ENCODE measurements at places on chromosomes 1 and 21. TPM values are rescaled to one million over a fixed set of nuclear protein-coding genes. Genes with fewer than 3 reads are reported as not detected.

GRCh38 chr1:53545663-53546408 lies 86.6 kb downstream of the DMRTB1 start:
- H3K4me3 ChIP-seq = no peak overlapping the region
- no peaks in the 10 kb centered on the region for H3K27me3 ChIP-seq
- no peak overlapping the region for H3K27ac ChIP-seq
- no peaks in the 10 kb centered on the region for H3K4me1 ChIP-seq

DNA sequence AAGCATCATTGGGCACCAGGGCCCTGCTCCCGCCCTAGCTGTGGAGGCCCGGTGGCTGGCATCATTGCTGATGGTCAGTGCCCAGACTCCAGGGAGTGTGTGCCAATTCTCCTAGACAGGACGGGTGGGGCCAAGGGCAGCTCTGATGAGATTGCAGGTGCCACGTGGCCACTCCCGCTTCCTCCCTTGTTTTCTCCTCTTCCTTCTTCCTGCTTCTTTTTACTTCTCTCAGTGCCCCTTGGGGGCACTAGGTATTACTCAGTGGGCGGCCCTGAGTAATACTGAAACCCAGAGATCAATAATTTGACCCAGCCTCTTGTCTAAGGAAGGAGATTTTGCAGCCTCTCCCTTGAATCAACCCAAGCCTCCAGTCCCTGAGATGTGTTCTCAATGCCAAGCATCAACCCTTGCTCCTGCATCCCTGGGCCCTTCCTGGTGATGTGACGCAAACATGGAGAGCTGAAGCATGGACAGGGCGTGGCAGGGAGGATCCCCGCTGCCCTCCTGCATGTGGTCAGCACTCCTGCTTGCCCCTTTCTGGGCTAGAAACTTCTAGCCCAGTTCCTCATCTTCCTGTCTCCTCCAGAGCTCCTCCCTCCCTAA lies 32.4 kb downstream of the CDK18 start:
- H3K36me3 ChIP-seq = no peaks in the 10 kb centered on the region
- H3K4me1 ChIP-seq = no peaks in the 10 kb centered on the region
- H3K27ac ChIP-seq = no peak overlapping the region
- DNase-seq = no peak
- peaks cover 18% of the 10 kb centered on the region for H3K27me3 ChIP-seq

DNA sequence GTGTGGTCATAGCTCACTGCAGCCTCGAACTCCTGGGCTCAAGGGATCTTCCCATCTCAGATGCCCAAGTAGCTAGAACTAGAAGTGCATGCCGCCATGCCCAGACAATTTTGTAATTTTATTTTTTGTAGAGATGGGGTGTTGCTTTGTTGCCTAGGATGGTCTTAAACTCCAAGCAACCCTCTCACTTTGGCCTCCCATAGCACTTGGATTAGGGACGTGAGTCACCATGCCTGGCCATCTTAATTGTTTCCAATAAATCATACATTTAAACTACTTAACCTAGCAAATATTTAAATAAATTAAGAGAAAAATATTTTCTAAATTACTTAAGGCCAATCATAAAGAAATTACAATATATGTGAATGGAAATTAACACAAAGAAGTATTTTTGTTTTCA lies 35.1 kb upstream of the ADGRL4 start:
- no peak for DNase-seq
- H3K4me1 ChIP-seq = no peaks in the 10 kb centered on the region
- no peaks in the 10 kb centered on the region for H3K27me3 ChIP-seq
- H3K4me3 ChIP-seq = no peak overlapping the region

- no peaks in the 10 kb centered on the region for H3K36me3 ChIP-seq
- H3K4me1 ChIP-seq = no peaks in the 10 kb centered on the region
- H3K4me3 ChIP-seq = no peak overlapping the region
- H3K27me3 ChIP-seq = no peaks in the 10 kb centered on the region
- H3K27ac ChIP-seq = no peak overlapping the region
Measured at GRCh38 chr1:1536019-1536937, 4.1 kb downstream of the TMEM240 start.

DNA sequence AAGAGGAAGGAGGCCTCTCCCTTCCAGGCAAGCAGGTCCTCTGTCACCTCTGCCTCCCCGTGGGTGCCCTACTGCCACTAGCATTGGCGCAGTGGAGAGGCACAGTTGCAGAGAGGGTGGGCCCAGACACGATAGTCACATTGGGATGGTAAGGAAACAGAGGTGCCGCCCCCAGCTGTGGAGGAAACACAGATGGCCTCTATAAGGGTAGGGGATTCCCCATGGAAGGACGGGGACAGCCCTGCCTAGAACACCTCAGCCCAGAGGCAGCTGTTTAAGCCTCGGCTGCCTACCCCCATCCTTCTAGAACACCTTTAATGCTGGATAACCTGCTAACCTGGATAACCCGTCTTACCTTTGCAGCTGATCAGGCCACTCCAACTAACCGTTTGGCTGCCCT lies 65.7 kb upstream of the CNTN2 start:
- H3K4me1 ChIP-seq = no peaks in the 10 kb centered on the region
- no peaks in the 10 kb centered on the region for H3K36me3 ChIP-seq
- no peak overlapping the region for H3K4me3 ChIP-seq
- DNase-seq = no peak
- H3K27ac ChIP-seq = no peak overlapping the region
- H3K27me3 ChIP-seq = no peaks in the 10 kb centered on the region

DNA sequence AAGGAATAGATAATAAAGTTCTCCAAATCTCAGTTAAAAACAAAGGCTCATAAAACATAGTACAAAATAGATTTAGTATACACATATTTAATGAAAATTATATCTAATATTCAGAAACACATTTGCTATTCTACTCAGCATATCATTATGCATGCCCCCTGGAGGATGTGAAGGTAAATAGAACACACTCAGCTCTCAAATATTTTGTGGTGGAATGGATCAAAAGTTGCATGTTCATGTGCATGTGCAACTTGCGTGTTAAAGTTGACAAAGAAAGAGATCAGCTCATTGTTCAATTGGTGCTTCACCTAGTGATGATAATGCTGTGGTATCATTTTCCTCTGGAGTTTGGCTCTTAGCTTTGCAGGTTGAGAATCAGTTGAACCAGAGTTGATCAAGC lies 4.9 kb upstream of the ZNF644 start:
- no peaks in the 10 kb centered on the region for H3K27me3 ChIP-seq
- no peak overlapping the region for H3K4me3 ChIP-seq
- H3K4me1 ChIP-seq = peaks cover 7% of the 10 kb centered on the region
- H3K27ac ChIP-seq = no peak overlapping the region
- no peak for DNase-seq

GRCh38 chr1:109762821-109763645 lies 690 bp downstream of the EPS8L3 start:
- DNase-seq = no peak
- no peak overlapping the region for H3K27ac ChIP-seq
- H3K4me1 ChIP-seq = no peaks in the 10 kb centered on the region
- H3K4me3 ChIP-seq = no peak overlapping the region

DNA sequence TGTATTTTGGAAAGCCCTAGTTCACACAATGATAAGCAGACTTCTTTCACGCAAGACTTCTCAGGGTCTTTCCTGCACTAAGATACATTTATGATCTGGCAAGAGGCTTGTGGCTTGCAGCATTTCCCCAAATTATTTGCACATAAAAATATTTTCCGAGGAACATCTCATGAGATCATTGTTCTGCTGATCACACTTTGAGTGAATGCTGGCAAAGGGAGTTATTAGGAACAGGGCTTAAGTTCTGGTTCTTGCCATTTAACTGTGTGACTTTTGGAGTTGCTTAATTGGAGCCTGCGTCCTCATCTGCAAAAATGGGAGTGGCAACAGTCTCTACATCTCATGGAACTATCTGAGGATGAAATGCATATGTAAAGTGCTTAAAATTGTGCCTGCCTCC lies 50.2 kb downstream of the GADD45A start:
- no peak overlapping the region for H3K4me3 ChIP-seq
- H3K4me1 ChIP-seq = peaks cover 20% of the 10 kb centered on the region
- no peak overlapping the region for H3K27ac ChIP-seq
- H3K27me3 ChIP-seq = no peaks in the 10 kb centered on the region
- H3K36me3 ChIP-seq = no peaks in the 10 kb centered on the region

- no peak for DNase-seq
- H3K27ac ChIP-seq = no peak overlapping the region
- H3K4me1 ChIP-seq = no peaks in the 10 kb centered on the region
- no peak overlapping the region for H3K4me3 ChIP-seq
- no peaks in the 10 kb centered on the region for H3K27me3 ChIP-seq
Measured at GRCh38 chr1:225155555-225155954, 226.1 kb downstream of the DNAH14 start.

DNA sequence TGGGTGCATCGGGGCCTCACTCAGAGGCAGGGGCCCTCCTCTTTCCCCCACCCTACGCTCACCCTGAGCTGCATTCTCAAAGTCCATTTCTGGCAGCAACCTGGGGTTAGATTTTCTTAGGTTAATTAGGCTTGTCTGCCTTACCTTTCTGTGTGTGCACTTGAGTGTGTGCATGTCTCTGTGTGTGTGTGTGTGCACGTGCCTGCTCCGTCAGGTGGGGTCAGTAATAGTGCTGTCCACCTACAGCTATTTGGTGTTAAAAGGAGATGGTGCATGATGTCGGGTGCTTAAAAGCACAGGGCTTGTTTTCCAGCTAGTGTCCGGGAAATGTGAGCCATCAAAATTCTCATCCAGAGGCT lies 257.9 kb downstream of the CAMTA1 start:
- H3K4me3 ChIP-seq = no peak overlapping the region
- no peak for DNase-seq
- H3K36me3 ChIP-seq = no peaks in the 10 kb centered on the region
- H3K27ac ChIP-seq = 0 out of 2 replicates have a peak overlapping the region, but pooled peaks have one; percentile 69
- no peaks in the 10 kb centered on the region for H3K27me3 ChIP-seq
- peaks cover 17% of the 10 kb centered on the region for H3K4me1 ChIP-seq

GRCh38 chr1:38045401-38046332 lies 926 bp downstream of the POU3F1 start:
- peaks cover 12% of the 10 kb centered on the region for H3K4me1 ChIP-seq
- H3K27me3 ChIP-seq = peaks cover 67% of the 10 kb centered on the region
- no peak overlapping the region for H3K27ac ChIP-seq
- no peaks in the 10 kb centered on the region for H3K36me3 ChIP-seq

DNA sequence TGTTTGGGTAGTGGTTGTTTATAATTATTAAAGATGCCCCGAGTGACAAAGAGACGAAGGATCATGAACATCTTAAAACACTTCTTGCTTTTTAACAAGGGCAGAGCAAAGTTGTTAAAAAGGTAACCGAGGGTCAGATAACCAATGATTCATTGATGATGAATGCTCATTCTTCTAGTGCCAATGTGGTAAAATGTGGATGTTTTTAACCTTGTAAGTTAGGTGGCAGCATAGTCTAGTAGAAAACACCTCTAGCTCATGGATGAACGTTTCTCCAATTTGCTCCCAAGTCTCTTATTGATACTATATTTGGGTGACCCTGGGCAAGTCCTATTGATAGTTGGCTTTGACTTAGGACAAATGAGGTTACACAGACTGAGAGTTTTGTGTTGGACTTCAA lies 167.9 kb downstream of the KIF26B start:
- no peaks in the 10 kb centered on the region for H3K27me3 ChIP-seq
- H3K27ac ChIP-seq = no peak overlapping the region
- no peaks in the 10 kb centered on the region for H3K4me1 ChIP-seq
- H3K4me3 ChIP-seq = no peak overlapping the region
- no peaks in the 10 kb centered on the region for H3K36me3 ChIP-seq

- no peaks in the 10 kb centered on the region for H3K36me3 ChIP-seq
- H3K27ac ChIP-seq = no peak overlapping the region
- no peak for DNase-seq
- H3K27me3 ChIP-seq = no peaks in the 10 kb centered on the region
Measured at GRCh38 chr1:71583756-71584155, 502.9 kb upstream of the ZRANB2 start.

DNA sequence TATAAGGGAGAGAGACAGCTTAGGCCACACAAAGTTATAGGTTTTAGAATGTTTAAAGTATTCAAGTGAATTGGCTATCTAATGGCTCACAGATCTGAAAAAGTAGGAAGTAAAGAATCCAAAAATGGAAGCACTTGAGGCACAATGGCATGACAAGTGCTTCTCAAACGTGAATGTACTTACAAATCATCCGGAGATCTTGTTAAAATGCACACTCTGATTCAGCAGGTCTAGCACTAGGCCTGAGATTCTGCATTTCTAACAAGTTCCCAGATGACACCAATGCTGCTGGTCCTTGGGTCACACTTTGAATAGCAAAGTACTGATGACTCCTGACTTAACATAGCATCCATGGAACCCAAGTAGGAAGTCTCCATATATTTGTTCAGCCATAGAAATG lies 20.9 kb upstream of the AGL start:
- H3K36me3 ChIP-seq = peaks cover 3% of the 10 kb centered on the region
- no peak overlapping the region for H3K4me3 ChIP-seq
- H3K27me3 ChIP-seq = no peaks in the 10 kb centered on the region
- no peak overlapping the region for H3K27ac ChIP-seq
- no peak for DNase-seq

- H3K36me3 ChIP-seq = no peaks in the 10 kb centered on the region
- no peaks in the 10 kb centered on the region for H3K4me1 ChIP-seq
- H3K27me3 ChIP-seq = no peaks in the 10 kb centered on the region
- H3K4me3 ChIP-seq = no peak overlapping the region
- DNase-seq = no peak
Measured at GRCh38 chr1:222168621-222169020, 379.3 kb downstream of the HHIPL2 start.

GRCh38 chr1:204350857-204351573 lies 8.7 kb downstream of the PLEKHA6 start:
- no peaks in the 10 kb centered on the region for H3K36me3 ChIP-seq
- H3K4me3 ChIP-seq = peak overlapping the region; percentile 44
- peak overlapping the region; percentile 74 for H3K27ac ChIP-seq

DNA sequence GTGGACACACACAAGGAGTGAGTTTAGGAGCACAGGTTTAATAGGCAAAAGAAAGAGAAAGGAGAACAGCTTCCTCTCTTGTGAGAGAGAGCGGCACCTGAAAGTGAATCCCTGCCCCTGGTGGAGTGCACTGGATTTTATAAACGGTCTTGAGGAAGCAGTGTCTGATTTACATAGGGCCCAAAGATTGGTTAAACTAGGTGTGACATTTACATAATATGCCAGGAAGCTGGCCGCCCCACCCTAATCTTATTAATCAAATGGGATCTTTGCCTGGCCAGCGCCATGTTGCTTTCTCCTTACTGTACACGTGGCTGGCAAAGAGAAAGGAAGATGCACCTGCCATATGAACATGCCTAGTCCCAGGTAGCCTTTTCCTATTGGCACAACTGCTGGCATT lies 38.7 kb downstream of the CFH start:
- no peak overlapping the region for H3K27ac ChIP-seq
- H3K4me3 ChIP-seq = no peak overlapping the region
- no peaks in the 10 kb centered on the region for H3K4me1 ChIP-seq
- no peaks in the 10 kb centered on the region for H3K36me3 ChIP-seq
- H3K27me3 ChIP-seq = no peaks in the 10 kb centered on the region

GRCh38 chr1:31072304-31072746 lies 6.8 kb upstream of the PUM1 start:
- H3K27me3 ChIP-seq = no peaks in the 10 kb centered on the region
- H3K36me3 ChIP-seq = no peaks in the 10 kb centered on the region
- peaks cover 9% of the 10 kb centered on the region for H3K4me1 ChIP-seq
- H3K27ac ChIP-seq = 0 out of 2 replicates have a peak overlapping the region, but pooled peaks have one; percentile 40

- no peaks in the 10 kb centered on the region for H3K4me1 ChIP-seq
- no peak for DNase-seq
- H3K36me3 ChIP-seq = no peaks in the 10 kb centered on the region
- H3K27ac ChIP-seq = no peak overlapping the region
Measured at GRCh38 chr1:243549108-243549507, 293.3 kb downstream of the SDCCAG8 start.

The EVA1B gene
- total RNA-seq = 27.3 TPM

The IKBKE gene
- 11.1 TPM for total RNA-seq

The TBX19 gene
- 0.82 TPM for total RNA-seq

The CRP gene
- total RNA-seq = not detected

The HES2 gene
- 1.2 TPM for total RNA-seq

The SAMD11 gene
- total RNA-seq = 0.14 TPM

The FLG2 gene
- not detected for total RNA-seq

The P3R3URF gene
- total RNA-seq = not detected

The CFAP107 gene
- total RNA-seq = not detected

The GPR161 gene
- total RNA-seq = 11.6 TPM

The SDCCAG8 gene
- 16.1 TPM for total RNA-seq

The S100A7A gene
- not detected for total RNA-seq

The UBQLN4 gene
- 30.5 TPM for total RNA-seq

The HEYL gene
- 4.5 TPM for total RNA-seq

Data from GM23338 (cell line).